ENCODE measurements at places on chromosomes 4 and X.

DNA sequence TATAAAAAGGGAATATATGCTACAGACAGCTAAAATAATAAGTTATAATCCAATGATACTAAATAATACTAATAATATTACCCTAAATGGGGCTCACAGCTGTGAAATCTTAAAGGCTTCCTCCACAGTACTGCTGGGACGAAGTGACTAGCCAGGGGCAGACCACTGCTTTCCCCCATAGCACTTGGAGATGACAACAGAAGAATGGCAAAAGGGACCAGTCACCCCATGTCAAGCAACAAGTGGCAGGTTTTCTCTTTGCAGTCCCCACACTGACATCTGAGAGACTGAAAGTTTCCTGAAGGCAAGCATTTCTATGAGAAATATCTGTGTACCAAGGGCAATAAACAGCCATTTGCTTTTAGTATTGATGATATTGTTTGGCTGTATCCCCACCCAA, 173.5 kb upstream of the GPC4 start:
- no peak for DNase-seq

GRCh38 chr4:114444211-114444610, 154.4 kb upstream of the UGT8 start:
- DNase-seq: no peak

- DNase-seq: no peak
Measured at GRCh38 chrX:110056419-110056818, 53.5 kb downstream of the TMEM164 start.

DNA sequence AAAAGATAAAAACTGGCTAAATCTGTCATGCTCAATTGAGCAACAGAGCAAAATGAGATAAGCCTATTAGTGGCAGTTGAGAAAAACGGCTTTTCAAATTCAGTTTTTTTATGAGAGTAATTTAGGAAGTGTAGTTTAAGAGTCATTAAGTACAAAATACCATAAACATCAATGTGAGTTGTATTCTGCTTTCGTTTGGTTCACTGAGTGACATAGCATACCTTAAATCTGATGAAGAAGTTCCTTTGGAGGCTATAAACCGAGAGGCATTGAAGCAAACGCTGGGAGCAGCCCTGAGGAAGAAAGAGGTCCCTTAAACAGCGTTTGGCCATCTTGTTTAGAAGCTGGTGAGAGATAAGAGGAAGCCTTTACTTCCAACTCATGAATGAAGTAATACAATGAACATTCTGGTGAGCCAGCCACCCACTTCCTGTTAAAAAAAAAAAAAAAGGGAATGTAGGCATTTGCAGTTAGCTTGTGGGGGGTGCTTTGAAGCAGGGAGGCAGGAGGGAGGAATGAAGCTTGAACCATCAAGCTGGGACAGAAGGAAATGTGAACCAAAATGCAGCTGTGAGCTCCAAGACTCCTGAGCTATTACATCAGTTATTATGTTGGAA, 132.3 kb downstream of the ZNF330 start:
- no peak for DNase-seq

DNA sequence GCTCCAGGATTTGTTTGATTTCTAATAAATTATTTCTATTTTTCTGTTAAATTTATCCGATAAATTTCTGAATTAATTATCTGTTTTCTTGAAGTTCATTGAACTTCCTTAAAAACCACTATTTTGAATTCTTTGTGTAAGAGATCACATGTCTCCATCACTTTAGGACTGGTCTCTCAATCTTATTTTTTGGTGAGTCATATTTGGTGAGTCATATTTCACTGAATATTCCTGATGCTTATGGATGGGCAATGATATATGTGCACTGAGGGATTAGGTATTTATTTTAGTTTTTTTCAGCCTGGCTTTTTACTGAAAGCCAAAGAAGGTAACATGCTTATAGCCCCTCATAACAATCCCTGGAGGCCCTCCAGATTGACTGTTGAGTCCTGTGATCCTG, 48.5 kb upstream of the IL15 start:
- DNase-seq: no peak

All from Panc1 (cell line).